GM12878 (cell line): ENCODE measurements at places on chromosomes 2 and 18. TPM values are rescaled to one million over a fixed set of nuclear protein-coding genes. Genes with fewer than 3 reads are reported as not detected.
A peak's percentile ranks its signal among the peaks of the same experiment; 100 is the strongest.

ACADL gene
- not detected in 2 replicates for polyA plus RNA-seq

TRIM43 gene
- not detected in 2 replicates for polyA plus RNA-seq

DNA sequence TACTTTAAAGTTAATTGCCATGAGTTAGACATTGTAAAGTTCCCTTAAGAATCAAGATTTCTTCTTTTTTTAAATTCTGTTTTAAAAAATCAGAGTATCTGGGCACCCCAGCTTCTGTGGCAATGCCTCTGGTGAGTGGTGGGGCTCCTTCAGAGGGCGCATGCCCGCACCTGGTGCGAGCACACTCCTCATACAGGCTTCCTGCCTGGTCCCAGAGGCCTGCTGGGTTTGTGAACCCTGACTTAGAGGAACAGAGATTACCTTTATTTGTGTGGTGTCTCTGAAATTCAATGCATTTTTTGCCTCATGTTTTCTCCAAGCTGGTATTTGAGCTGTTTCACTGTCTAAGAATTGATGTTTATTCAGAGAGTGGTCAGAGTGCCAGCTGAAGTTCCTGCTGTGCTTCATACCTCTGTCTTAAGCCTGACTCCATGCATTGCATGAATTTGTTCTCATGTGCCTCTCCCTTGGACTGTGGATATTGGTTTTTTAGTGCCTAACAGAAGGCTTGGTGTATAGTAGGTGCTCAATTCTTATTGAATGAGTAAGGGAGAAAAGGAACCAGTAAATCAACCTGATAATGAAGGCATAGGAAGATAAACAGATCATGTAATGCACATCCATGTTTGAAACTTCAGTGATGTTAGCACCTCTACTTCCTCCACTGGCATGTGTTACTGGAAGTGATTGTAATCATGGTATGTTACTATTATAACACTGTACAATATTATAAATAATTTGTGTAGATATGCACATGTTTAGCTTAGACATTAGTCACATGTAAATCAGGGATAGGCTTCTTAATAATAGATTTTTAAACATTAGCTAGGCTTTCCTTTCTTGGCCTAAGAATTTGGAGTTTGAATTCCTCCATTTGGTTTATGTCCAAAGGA, 29.0 kb downstream of the PHLPP1 start:
- DNase-seq = no peak

GATA6 gene
- 0.04 TPM in 1 of 2 replicates, not detected in the other for polyA plus RNA-seq

DNA sequence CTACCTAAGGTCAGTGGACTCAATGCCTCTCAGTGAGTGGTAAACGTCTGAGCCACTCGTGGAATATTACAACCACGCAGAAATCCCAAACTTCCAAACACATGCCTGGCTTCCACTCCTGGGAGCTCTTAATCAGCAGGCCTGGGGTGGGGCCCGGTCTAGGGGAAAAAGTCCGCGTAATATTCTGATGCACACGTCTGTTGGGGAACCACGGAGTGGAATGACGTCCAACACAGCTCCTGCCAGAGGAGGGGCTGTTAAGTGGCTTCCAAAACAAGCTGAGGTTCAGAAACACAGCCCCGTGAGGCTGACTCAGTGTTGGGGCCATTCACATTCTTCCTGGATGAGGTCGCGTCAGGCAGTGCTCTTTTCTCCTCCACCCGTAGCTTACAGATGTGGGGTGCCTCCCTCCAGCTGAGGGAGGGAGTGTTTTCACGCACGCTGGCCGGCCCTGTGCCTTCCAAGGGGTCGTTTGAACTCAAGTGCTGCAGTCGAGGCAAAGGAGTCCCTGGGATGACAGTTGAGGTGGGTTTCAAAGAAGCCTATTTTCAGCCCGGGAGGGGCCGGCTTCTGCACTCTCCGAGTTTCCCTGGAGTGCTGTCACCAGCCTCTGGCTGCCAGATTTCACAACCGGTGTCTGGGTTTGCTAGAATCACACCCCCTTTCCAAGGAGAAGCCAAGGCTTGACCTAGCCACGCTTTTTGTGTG, 73.1 kb downstream of the ACKR3 start:
- no peak for DNase-seq

GRCh38 chr2:233977296-233977837, 60.2 kb downstream of the TRPM8 start:
- no peak for DNase-seq

ERBB4 gene
- not detected in 2 replicates for polyA plus RNA-seq

- DNase-seq = no peak
These were observed 114.2 kb downstream of the RBMS1 start for GRCh38 chr2:160379399-160379798.

GRCh38 chr2:48120112-48120511, 213.8 kb upstream of the FBXO11 start:
- DNase-seq = no peak

- no peak for DNase-seq
These were observed 83.1 kb downstream of the FBXO15 start for GRCh38 chr18:74064510-74064909.

EFEMP1 gene
- 0.11 and 0.27 TPM in 2 replicates for polyA plus RNA-seq

NAT8 gene
- not detected in 2 replicates for polyA plus RNA-seq

CHN1 gene
- 0.48 and 0.92 TPM in 2 replicates for polyA plus RNA-seq

DNA sequence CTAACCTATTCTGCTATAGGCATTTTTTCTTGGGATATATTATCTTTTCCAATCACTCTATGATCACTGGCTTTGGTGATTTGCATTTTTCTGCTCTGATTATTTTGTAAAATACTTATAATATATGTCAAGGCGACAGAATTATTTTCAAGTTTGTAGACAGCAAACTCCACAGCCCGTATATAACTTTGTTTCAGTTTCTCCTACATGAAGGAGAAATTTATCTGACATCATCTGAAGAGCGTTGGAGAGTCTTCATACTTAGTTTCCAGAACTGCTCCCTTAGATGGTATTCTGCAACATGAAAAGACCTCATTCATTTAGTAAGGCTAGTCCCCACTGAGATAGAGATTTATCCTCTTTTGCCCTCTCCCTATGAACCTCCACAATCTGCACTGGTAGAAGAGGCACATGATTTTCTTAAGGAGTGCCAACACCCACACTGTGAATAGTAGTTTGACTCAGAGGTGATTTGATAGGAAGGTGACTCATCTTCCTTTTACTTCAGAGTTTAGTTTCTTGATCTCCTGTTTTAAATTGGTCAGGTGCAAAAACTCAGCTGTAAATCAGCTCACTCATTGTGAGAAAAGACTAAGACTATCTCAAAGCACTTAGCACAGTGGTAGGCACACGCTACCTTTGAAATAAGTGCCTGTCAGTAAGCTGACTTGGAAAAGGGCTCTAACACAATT, 1848.6 kb upstream of the CELF4 start:
- DNase-seq = no peak

AQP12B gene
- polyA plus RNA-seq = not detected in 2 replicates

DNA sequence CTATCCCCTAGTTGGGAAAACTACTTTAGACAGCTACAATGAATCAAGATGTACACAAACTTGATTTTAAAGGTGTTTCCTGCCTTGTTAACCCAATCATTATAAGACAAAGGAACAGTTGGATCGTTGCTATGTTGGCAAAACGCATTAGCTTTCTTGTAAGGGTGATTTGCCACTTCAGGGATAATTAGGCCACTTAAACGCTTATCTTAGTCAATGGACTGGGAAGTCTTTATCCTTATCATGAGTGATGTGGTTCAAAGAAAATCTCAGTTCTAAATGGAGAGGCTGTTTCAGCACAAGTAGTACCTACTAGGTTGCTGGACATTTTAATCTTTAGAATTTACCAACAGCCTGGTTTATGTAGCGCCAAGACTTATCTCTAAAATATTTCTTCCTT, 406.1 kb upstream of the MEX3C start:
- DNase-seq = no peak

DNA sequence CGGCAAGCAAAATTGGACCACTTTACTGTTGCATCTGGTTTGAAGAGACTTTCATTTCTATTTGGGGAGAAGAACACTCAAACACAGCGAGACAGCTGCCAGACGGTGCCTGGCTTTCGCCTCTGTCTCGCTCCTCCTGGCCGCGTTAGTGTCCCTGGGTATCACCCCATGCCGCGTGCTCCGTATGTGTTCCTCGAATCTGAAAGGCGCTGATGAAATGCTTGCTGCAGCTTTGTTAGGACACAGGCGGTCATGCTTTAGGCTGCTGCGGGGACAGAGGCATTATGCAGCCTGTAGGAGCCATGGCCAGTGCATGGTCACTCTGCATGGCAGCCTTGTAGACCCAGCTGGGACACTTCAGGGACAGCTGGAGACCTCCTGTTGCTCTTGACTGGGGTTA, 53.9 kb downstream of the LDLRAD4 start:
- no peak for DNase-seq

UPP2 gene
- polyA plus RNA-seq = not detected in 2 replicates

TMEM247 gene
- not detected in 2 replicates for polyA plus RNA-seq

GRCh38 chr2:97739893-97740245, 26.5 kb downstream of the ZAP70 start:
- no peak for DNase-seq

ZNF638 gene
- polyA plus RNA-seq = 52.7 and 62.1 TPM in 2 replicates

DNA sequence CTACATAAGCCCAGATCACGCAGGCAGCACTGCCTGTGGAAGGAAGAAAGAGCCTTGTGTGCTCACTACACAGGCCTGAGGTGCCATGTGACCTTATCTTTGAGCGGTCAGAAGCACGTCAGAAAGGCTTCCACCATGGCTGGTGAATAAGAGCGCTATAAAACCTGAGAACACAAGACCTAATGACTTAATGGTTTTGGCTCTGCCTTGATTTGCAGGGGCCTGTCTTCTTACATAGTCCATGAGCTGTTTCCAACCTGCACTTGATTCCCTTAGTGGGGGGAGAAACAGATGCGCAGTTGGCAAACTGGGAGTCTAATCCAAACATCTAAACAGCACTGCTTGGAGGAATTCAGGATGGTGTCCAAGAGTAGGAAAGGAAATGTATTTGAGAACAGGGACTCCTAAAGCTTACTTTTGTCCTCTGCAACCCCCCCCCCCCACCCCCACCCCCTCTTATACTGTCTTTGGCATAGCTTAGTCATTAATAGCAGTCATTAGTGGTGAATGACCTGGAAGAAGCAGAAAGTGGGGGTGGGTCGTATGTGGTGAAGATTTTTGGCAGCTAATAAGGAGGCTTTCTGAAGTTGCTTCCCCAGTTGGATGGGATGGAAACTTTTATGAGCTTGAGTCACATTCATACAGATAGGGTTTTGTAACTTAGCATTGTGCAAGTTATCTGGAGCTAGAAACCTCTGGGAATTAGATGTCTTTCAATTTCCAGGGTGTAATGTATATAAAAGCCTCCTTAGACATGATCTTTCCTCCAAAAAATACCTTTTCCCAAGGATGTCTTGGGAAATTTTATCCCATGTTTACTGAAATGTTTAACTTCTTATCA, 454.1 kb downstream of the MEIS1 start:
- no peak for DNase-seq

ESPNL gene
- 0.05 TPM in 1 of 2 replicates, not detected in the other for polyA plus RNA-seq

DAW1 gene
- not detected in 2 replicates for polyA plus RNA-seq

DNA sequence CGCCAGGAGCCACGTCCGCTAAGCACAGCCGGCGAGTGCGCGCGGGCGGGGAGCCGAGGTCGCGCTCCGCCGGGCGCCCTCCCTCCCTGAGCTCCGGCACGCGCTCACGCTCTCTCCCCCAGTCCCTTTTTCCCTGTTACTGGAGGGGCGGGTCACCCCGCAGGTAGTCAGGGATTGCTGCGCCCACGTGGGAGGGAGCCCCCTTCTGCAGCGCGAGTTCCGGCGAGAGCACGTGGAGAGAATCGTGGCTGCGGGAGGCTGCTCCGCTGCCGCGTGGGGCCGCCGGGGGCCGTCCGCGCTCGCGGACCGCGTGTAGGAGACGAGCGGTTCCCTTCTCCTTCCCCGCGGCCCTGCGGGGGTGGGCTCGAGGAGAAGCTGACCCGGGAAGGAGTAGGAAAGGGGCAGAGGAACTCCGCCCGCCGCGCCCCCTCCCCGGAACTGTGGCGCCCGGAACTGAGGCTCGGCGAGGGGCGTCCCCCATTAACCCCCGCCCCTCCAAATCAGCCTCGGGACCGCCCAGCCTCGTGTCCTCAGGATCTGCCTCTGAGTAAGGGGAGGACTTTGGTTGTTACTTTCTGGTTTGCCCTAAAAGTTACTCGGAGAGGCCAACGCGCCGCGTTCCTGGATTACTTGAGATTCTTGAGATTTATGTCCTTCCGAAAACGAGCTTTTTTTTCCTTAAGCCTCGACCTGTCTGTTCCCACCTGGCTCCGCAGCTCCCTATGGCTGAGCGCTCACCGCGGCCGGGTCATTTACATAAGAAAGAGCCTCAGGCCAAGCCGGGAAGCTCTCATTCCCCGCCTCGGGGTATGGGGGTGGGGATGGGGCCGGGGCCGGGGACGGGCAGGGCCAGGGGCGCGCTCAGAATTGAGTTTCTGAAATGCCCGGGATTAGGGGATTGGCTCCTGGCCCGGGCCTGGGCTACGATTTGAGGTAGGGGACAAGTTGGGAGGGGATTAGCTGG, 1.1 kb downstream of the HK2 start:
- DNase-seq = no peak

GRCh38 chr2:46075848-46076247, 221.4 kb upstream of the EPAS1 start:
- DNase-seq = no peak

DNA sequence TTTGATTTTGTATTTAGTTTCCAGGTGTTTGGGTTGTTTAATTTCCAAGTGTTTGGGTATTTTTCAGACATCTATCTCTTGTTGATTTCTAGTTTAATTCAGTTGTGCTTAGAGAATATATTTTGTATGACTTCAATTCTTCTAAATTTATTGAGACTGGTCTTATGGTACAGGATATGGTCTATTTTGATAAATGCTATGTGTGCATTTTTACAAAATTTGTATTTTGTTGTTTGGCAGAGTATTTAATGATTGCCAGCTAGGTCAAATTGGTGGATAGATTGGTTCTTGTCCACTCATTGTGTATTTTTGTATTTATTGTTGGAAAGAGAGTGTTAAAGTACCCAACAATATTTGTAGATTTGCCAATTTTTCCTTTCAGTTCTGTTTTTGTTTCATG, 23.7 kb upstream of the LAMA1 start:
- DNase-seq = no peak

- no peak for DNase-seq
These were observed 279.7 kb downstream of the NRXN1 start for GRCh38 chr2:50752237-50752636.

DNA sequence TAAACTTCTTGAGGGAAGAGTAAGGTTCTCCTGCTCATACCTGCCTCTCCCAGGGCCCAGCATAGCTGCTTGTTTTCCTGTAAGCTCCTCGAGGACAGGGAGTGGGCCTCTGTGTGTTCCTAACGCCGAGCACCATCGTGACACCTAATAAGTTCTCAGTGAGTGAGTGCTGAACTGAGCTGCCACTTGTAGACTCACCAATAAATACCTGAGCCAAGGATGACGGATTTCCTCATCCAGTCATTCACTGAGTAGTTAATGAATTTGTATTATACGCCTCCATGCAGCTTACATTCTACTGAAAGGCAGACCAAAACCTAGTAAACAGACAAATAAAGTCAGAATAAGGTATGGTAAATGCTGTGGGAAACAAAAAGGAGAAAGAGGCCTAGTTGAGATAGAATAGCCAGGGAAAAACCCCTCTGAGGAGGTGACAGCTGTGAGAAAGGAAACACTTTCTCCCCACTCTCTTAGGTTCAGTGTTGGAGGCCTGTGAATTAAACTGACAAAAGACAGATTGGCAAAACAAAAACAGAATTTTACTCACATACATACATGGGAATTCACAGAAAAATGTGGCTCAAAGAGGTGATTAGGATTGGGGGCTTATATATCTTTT, 138.6 kb downstream of the B3GNT2 start:
- DNase-seq = peak; percentile 66
